Stimulated activated naive CD4-positive, alpha-beta T cell treated with Interleukin-2 at 50 U/mL for 16 hours (primary cell): ENCODE measurements at places on chromosomes 2 and 18.

GRCh38 chr2:240573516-240574385 lies 5.5 kb downstream of the RNPEPL1 start:
- no peak for DNase-seq

- DNase-seq, result no peak
Observed at GRCh38 chr2:240856151-240856980, 12.3 kb upstream of the AGXT start.

GRCh38 chr18:60978338-60978737 lies 354.9 kb upstream of the CDH20 start:
- DNase-seq, result no peak

- no peak for DNase-seq
Observed at GRCh38 chr2:151902829-151903228, 74.6 kb upstream of the ARL5A start.

DNA sequence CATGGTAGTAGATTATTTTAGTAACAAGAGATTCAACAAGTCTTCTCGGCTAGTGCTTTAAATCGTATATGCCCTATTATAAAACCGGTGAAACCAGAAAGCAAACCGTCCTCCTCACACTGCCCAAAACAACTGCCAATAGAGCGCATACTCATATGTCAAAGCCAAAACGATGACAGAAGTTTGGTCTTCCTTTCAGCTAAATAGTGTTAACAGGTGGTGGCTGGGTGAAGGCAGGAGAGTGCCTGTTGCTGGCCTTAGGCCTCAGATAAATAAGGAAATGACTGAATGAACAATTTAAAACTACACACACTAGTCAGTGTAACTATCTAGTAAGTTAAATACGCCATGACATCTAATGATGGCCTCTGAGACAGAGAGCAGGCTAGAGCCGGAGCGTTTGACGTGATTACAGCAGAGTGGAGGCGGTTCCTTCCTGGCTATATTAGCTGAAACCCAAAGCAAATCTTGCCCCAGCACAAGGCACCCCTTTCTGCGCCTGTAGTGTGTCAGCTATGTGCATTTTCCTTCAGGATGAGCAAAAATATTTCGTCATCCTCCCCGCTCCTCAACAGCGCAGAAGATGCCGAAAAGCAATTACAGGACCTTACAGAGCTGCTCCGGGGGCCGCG lies 1.6 kb downstream of the LONRF2 start:
- no peak for DNase-seq
